Endodermal cell (in vitro differentiated cells): ENCODE measurements at places on chromosomes 3 and 15.

GRCh38 chr15:83983634-83984458 lies 251.7 kb upstream of the GOLGA6L4 start:
- no peaks in the 10 kb centered on the region for H3K4me1 ChIP-seq
- no peak overlapping the region for H3K27ac ChIP-seq

DNA sequence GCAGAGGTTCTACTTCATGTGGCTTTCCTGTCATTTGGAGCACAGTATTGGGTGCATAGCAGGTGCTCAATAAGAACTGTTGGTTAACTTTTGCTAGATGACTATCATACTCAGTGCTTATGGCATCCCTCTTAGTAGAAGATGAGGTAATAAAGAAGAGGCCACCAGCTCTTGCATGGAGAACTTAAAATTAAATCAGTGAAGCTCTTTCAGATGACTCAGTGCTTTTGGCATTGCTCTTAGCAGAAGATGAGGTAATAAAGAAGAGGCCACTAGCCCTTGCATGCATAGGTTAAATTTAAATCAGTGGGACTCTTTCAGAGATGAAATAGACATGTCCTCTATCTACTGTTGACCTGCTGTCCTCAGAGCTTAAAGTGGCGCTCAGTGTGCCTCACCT lies 109.4 kb upstream of the FGF7 start:
- H3K27me3 ChIP-seq = no peaks in the 10 kb centered on the region
- H3K4me1 ChIP-seq = peaks cover 6% of the 10 kb centered on the region
- H3K4me3 ChIP-seq = no peak overlapping the region
- no peak for DNase-seq
- H3K27ac ChIP-seq = no peak overlapping the region
- H3K36me3 ChIP-seq = no peaks in the 10 kb centered on the region

DNA sequence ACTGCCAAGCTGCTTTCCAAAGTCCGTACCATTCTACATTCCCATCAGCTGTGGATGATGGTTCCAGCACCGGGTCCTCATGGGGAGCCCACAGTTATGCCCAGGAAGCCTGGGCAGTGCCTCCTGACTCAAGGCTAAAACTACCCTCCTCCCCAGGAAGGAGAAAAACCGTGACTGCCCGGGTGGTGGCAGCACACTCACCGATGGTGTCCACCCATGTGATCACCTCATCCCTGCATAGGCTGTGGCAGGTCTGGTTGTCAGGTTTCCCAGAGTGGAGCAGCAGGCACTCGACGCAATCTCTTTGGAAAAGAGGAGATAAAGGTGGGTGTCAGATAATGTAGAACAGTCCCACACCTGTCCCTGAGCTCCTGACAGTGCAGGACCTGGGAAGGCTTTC lies 38.6 kb downstream of the UMPS start:
- no peaks in the 10 kb centered on the region for H3K27me3 ChIP-seq
- DNase-seq = peak; percentile 79
- no peak overlapping the region for H3K4me3 ChIP-seq
- no peak overlapping the region for H3K27ac ChIP-seq

GRCh38 chr15:89623165-89623564 lies 32.1 kb downstream of the KIF7 start:
- H3K27me3 ChIP-seq = no peaks in the 10 kb centered on the region
- H3K27ac ChIP-seq = no peak overlapping the region
- no peaks in the 10 kb centered on the region for H3K4me1 ChIP-seq
- no peak overlapping the region for H3K4me3 ChIP-seq
- H3K36me3 ChIP-seq = peaks cover 85% of the 10 kb centered on the region

- H3K27ac ChIP-seq = no peak overlapping the region
- DNase-seq = no peak
- H3K36me3 ChIP-seq = peaks cover 8% of the 10 kb centered on the region
- H3K27me3 ChIP-seq = no peaks in the 10 kb centered on the region
Measured at GRCh38 chr15:30990036-30990435, 1.4 kb downstream of the MTMR10 start.

GRCh38 chr3:183537295-183537730 lies 18.2 kb downstream of the KLHL6 start:
- H3K36me3 ChIP-seq = no peaks in the 10 kb centered on the region
- no peak overlapping the region for H3K27ac ChIP-seq
- no peaks in the 10 kb centered on the region for H3K27me3 ChIP-seq
- H3K4me1 ChIP-seq = no peaks in the 10 kb centered on the region
- H3K4me3 ChIP-seq = no peak overlapping the region
- DNase-seq = no peak

DNA sequence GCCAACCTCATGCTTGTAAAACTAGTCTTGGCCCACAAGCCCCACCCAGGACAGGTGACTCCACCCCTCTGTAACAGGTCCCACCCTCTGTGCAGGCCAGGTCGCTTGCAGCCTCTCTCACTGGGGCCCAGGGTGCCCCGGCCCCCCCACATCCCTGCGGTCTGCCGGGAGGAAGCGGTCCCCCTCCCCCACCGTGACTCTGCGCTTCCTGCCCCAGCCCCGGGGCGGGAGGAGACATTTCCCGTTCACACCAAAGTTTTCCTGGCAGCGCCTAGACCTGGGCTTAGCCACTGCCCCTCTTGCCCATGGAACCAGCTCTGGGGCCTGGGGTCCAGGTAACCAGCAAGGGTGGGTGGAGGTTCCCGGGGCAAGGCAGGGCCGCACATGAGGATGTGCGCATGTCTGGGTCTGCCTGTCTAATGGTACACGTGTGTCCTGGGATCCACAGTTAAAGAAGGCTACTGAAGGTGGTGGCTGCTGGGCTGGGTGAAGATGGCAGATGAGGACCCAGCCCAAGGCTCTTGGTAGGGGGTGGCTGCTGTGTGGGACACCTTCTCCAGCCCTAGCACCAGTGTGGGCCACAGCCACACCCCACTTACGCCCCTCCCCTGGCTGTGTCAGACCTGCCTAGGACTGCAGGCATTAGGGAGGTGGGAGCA lies 8.4 kb downstream of the NBEAL2 start:
- peaks cover 4% of the 10 kb centered on the region for H3K36me3 ChIP-seq
- no peaks in the 10 kb centered on the region for H3K27me3 ChIP-seq
- H3K4me3 ChIP-seq = no peak overlapping the region
- no peak overlapping the region for H3K27ac ChIP-seq

GRCh38 chr3:132638706-132639105 lies 20.9 kb downstream of the ACAD11 start:
- no peak overlapping the region for H3K4me3 ChIP-seq
- H3K36me3 ChIP-seq = peaks cover 6% of the 10 kb centered on the region
- no peak overlapping the region for H3K27ac ChIP-seq
- DNase-seq = no peak
- peaks cover 7% of the 10 kb centered on the region for H3K4me1 ChIP-seq

DNA sequence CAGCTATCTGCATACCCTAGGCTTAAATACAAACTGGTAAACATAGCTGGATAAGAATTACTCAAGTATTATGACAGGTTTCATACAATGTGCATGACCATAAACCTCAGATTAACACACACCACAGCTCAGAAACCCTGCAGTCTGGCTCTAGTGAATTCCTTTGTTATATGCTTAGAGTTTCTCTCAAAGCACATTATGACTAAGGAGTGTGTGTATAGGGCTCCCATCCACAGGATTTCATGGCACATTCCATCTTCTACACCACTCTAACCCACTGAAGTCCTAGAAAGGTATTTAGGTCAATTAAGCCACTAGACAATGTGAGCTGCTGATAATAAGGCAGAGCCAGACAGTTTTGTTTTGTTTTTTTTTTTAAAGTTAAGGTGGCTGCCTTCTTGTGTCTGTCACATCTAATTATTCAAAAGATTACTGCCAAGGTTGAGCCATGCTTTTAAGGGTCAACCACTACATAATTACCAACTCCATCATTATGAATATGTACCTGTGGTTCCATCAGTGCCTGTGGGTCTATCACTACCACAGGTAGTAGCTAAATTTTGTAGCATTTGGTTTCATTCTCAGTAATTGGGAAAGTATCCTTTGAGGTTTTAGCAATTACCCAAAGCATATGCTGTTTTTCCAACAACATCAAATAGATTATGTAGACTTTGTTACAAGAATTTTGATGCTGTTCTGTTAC lies 107.0 kb downstream of the ALCAM start:
- DNase-seq = no peak
- no peak overlapping the region for H3K4me3 ChIP-seq
- peak overlapping the region; percentile 59 for H3K27ac ChIP-seq
- peaks cover 2% of the 10 kb centered on the region for H3K4me1 ChIP-seq

GRCh38 chr3:49839193-49839809 lies 17.1 kb downstream of the TRAIP start:
- H3K27me3 ChIP-seq = no peaks in the 10 kb centered on the region
- peak; percentile 86 for DNase-seq
- no peak overlapping the region for H3K4me3 ChIP-seq
- H3K4me1 ChIP-seq = no peaks in the 10 kb centered on the region
- H3K36me3 ChIP-seq = peaks cover 48% of the 10 kb centered on the region

GRCh38 chr3:121482660-121483059 lies 63.1 kb downstream of the POLQ start:
- no peak for DNase-seq
- H3K27me3 ChIP-seq = no peaks in the 10 kb centered on the region
- no peak overlapping the region for H3K4me3 ChIP-seq
- peaks cover 25% of the 10 kb centered on the region for H3K36me3 ChIP-seq
- no peaks in the 10 kb centered on the region for H3K4me1 ChIP-seq

DNA sequence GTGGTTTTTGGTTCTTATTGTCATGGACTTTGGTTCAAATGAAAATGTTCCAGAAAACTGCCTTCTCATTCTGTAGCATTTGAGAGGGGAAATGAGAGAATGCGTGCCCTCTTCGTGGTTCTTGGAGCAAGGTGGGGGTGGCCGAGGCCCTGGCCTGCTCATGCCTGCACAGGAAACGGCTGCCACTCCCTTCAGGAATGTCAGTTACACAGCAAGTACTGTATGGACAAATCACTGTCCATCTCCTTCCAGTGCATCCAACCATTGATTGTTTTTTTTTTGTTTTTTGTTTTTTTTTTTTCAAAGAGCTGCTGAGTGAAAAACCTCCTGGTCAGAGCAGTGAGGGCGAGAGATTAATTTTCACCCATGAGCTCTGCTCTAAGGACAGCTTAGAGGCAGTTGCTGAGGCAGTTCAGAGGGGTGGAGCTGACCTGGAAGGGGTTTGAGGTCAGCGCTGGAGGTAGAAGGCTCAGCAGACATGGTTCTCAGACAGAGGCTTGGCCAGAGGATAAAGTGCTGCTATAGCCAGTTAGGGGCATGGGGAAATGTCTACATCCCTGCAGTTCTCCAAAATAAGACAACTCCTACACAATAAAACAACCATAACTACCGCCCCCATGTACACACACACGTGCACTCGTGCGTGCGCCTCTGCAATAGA lies 20.2 kb upstream of the KIF23 start:
- H3K36me3 ChIP-seq = peaks cover 34% of the 10 kb centered on the region
- no peak overlapping the region for H3K27ac ChIP-seq
- H3K4me3 ChIP-seq = no peak overlapping the region
- no peak for DNase-seq
- no peaks in the 10 kb centered on the region for H3K4me1 ChIP-seq
- H3K27me3 ChIP-seq = no peaks in the 10 kb centered on the region
